ENCODE measurements at places on chromosomes 16 and 17.
A peak's percentile ranks its signal among the peaks of the same experiment; 100 is the strongest.

- no peak for DNase-seq
Measured at GRCh38 chr16:30664616-30665109, 6.4 kb downstream of the FBRS start.

GRCh38 chr16:6160871-6161270 is 1063.3 kb upstream of the EEF2KMT start:
- DNase-seq: no peak

DNA sequence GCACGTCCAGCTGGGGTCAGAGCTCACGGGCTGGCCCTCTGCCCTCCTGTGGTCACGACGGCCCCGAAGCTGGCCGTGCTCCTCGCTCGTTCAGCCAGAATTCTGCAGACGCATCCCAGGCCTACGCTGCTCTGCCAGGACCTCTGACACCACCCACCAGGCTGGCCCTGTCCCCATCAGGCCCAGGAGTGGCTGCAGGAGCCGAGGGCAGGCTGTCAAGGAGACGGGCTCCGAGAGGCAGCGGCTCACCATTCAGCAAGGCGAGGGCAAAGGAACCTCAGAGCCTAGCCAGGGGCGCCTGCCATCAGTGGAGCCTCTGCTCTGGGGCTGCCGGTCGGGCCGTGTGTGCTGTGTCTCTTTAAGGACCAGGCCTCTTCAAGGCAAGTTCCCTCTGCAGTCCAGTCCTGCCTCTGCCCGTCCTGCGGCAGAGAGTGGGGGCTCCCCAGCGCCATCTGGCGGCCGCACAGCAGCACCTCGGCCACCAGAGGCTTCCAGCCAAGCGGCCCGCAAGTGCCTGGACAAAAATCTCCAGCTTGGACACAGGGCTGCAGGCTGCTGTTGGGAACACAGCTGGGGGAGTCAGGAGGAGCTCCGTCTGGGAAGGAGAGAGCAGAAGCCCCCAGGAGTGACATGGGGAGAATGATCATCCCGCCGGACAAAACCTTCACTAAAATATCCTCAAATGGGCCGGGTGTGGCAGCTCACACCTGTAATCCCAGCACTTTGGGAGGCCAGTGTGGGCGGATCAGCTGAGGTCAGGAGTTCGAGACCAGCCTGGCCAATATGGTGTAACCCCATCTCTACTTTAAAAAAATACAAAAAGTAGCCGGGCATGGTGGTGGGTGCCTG is 7.4 kb upstream of the ABR start:
- DNase-seq: peak; percentile 93

- no peak for DNase-seq
Measured at GRCh38 chr17:76793775-76794174, 55.9 kb downstream of the MFSD11 start.

GRCh38 chr16:19400711-19401110 is 17.0 kb upstream of the TMC5 start:
- no peak for DNase-seq

DNA sequence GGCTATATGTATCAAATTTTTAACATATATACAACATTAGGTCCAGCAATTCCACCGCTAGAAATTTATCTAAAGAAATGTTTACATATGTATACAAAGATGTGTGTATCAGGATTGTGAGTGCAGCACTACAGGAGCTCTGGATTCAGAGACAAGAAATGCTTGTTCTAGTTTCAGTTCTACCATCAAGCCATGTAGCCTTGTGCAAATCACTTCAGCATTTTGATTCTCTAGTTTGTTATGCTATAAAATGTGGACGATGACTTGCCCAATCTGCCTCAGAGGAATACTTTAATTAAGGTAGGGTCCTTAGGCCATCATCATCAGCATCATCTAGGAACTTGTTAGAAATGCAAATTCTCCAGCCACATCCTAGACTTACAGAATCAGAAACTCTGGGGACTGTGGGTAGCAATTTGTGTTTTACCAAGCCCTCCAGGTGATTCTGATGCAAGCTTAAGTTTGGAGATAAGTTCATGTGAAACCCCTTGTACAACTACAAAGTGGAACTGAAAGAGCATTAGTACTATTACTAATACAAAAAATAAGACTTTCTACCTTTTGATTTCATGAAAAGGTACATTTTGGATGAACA is 131.2 kb upstream of the CORO6 start:
- no peak for DNase-seq

DNA sequence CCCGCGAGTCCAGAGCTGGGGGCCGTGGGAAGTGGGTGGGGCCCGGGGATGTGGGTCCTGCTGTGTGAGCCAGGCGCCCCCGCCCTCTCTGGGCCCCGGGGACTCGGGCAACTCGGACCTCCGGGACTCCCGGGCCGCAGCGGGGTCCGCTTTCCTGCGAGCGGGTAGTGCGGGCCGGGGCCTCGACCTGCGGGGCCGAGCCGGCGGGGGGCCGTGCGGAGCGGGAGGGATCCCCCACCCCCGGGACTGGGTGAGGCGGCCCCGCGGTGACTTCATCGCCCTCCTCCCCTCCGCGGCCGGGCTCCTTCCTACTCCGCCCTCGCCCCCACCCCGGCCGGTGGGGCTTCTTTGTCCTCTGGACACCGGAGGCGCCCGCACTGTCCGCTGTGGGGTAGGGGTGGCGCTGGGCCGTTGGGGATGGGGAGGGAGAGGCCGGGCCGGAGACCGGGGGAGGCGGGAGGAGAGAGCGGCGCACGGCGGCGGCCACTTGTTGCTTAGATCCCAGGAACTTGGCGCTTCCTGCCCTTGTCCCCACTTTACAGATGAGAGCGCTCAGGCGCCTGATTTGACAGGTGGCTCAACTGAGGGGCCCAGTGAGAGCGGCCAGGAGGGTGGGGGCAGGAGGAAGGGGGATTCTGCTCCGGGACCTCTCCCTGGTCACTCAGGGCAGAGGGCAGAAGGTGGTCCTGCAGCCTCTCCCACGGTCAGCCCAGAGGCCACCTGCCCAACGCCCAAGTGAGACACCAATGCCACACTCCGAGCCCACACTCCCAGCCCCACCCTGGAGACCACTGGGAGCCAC is 874 bp downstream of the CMTM3 start:
- DNase-seq: peak; percentile 79

- DNase-seq: peak; percentile 38
Measured at GRCh38 chr17:7707446-7707845, 2.4 kb downstream of the EFNB3 start.

DNA sequence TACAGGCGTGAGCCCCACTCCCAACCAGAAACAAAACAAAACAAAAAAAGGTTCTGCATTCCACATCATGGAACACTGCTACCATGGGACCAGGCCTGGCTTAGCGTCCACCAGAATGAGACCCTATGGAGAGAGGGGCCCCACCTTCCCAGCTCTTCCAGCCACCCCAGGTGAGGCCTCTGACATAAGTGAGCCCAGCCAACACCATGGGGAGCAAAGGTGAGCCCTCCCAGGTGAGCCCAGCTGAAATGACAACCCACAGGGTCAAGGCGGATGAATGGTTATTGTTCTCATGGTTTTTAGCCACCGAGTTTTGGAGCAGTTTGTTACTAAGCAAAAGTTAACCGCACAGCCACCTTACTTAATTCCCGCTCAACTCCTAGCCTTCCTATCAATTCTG is 16.3 kb downstream of the LGALS3BP start:
- no peak for DNase-seq

GRCh38 chr16:19308392-19308791 is 22.9 kb downstream of the CLEC19A start:
- DNase-seq: no peak

- DNase-seq: no peak
Measured at GRCh38 chr16:83579436-83579835, 228.3 kb upstream of the HSBP1 start.

- no peak for DNase-seq
Measured at GRCh38 chr17:63945784-63946439, 13.8 kb upstream of the CD79B start.

DNA sequence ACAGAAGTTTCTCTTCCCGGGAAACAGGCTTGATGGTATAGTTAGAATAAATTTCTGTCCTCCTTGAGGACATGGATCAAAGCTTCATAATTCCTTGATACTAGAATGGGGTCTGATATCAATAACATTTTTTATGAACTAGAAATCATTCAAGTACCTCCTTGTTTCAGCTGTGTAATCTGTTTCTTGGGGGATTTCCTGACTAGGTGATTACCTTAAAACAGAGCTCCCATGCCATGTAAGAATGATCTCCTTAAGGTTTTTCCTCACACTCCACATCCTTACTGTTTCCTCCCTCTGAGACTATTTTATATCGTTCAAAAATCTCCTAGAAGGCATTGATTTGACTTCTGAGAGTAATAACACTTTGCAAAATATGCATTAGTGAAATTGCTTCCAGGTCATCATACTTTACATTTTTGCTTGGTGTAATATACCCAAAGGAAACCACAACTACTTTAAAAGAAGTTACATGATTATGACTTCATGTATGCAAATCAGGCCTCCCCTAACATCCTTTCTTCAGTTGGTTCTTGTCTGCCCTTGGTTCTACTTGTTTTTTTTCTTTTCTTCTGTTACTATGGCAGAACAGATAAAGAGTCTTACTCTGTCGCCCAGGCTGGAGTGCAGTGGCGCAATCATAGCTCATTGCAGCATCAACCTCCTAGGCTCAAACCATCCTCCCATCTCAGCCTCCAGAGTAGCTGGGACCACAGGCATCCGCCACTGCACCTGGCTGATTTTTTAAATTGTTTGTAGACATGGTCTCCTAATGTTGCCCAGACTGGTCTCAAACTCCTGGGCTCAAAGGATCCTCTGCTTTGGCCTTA is 388.8 kb downstream of the ZFHX3 start:
- DNase-seq: no peak

- DNase-seq: peak; percentile 29
Measured at GRCh38 chr17:80938556-80938955, 53.1 kb upstream of the CHMP6 start.

GRCh38 chr16:58421529-58421928 is 29.3 kb downstream of the GINS3 start:
- no peak for DNase-seq

DNA sequence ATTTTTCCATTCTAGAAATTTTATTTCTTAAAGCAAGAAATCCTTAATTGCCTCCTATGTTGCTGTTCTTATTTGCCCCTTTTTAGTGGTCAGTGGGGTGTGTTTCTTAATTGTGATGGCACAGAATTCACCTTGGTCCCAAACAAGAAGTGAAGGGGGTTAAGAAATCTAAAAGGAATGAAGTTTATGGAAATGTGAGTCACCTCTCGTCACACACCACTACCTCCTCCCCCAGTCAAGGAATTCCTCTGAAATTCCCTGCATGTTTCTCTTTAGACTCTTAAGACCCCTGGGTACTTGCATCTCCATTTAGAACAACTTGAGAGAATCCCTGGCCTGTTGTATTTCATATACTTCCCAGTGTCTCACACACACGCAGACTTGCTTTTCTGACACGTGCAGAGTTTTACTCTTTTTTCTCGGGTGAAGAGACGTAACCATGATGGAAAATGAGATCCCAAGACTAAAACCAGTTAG is 247.4 kb downstream of the PRKCA start:
- DNase-seq: no peak

DNA sequence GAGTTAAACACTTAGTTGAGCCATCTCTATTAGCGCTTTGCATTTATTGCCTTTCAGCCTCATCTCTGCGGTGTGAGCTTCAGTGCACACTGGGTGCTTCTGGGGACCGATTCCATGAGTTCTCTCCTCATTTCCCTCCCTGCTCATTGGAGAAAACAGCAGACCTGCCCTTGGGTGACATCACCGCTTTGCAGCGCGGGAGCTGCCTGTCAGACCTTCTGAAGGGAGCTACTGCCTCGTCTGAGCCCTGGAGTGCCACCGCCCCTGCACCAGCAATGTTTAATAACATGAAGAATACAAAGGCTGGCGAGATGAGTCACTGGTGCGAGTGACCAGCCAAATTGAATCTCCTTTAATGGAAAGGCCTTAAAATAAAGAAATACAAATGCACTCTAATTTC is 30.2 kb upstream of the CPPED1 start:
- no peak for DNase-seq

DNA sequence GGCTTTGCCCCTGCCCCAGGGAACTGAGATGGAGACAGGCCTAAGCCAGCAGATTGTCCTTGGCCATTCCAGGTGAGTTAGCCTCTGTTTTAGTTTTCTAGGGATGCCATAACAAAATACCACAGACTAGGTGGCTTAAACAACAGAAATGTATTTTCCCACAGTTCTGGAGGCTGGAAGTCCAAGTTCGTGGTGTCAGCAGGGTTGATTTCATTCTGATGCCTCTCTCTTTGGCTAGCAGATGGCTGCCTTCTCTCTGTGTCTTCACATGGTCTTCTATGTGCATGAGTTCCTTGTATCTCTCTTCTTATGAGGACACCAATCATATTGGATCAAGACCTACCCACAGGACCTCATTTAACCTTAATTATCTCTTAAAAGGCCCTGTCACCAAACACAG is 12.8 kb downstream of the FAM20A start:
- no peak for DNase-seq

DNA sequence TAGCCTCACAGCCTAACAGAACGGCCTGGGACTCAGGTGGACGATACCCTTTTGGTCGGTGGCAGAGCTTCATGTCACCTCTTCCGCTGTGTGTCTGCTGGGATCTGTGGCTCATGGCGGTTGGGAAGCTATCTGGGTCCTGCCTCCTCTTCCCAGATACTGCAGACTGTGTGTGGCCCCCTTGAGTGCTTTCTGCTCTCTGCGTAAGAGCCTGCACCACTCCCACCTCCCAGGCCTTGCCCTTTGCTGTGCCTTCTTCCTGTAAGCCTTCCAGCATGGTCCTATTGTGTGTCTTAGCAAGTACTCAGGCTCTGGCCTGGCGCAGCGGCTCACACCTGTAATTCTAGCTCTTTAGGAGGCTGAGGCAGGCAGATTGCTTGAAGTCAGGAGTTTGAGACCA is 17.5 kb upstream of the ADCY7 start:
- no peak for DNase-seq

DNA sequence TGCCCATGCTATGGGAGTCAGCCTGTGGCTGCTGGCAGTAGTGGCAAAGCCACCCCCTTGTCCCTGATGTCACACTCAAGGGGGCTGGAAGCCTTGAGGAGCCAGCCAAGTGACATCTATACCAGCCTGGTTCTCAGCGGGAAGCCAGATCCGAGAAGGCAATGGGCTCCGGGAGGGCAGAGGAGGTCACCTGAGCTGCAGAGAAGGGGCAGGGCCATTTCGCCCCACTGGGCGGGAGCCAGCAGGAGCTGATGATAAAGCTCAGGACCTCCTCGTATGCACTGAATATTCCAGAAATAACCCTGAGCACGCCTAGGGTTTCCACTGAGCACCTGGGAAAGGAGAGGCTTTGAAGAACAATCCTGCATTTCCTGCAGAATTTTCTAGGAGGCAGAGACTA is 19.0 kb downstream of the MRPS23 start:
- no peak for DNase-seq

- no peak for DNase-seq
Measured at GRCh38 chr17:8925808-8926207, 39.7 kb downstream of the PIK3R5 start.

- DNase-seq: no peak
Measured at GRCh38 chr17:4407851-4408250, 25.9 kb upstream of the SPNS3 start.

Data from tibial artery (tissue), 4 donors.